ENCODE measurements at places on chromosomes 6 and 20.
A peak's percentile ranks its signal among the peaks of the same experiment; 100 is the strongest.

GRCh38 chr6:26286168-26286877 is 78.7 kb upstream of the BTN3A2 start:
- DNase-seq: peak; percentile 74

DNA sequence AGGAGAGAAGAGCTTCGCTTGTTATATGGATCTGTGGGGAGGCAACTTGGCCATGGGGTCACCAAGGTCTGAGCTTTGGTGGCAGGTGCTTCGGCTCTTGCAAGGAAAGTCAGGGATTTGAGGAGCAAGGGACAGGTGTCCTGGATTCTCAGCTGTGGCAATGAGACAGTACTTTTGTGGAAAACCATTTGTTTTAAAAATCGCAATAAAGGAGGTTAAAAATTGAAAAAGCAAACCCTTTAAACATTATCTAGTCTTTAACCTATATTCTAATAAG is 64.3 kb downstream of the NOL4L start:
- DNase-seq: no peak

GRCh38 chr6:140011537-140011936 is 637.1 kb upstream of the CITED2 start:
- DNase-seq: no peak

DNA sequence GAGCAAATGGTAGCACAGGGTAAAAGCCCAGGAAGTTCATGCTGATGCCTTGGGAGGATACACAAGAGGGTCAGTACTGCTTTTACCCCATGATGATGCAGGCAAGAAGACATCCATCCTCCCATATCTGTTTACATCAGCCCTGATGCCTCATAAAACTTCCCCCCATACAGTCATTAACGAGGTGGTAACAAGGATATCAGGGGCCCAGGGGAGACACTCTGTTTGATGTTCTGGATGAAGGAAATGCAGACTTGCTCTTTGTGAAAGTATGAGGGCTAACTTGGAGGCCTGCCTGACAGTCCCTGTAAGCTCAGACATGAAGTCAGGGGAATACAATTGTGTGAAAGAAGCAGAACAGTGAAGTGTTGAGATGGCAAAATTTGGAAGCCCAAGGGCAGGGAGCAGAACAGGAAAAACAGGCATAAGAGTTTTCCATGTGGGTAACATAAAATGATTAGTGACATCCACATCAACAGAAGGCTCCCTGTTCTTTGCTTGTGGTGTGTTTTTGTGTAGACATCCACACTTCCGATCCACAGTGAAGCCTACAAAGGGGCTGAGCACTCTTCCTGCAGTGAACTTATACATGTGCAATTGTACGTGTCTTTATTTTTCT is 813.4 kb downstream of the MAFB start:
- no peak for DNase-seq

- no peak for DNase-seq
Measured at GRCh38 chr6:108247965-108248536, 12.8 kb downstream of the SNX3 start.

DNA sequence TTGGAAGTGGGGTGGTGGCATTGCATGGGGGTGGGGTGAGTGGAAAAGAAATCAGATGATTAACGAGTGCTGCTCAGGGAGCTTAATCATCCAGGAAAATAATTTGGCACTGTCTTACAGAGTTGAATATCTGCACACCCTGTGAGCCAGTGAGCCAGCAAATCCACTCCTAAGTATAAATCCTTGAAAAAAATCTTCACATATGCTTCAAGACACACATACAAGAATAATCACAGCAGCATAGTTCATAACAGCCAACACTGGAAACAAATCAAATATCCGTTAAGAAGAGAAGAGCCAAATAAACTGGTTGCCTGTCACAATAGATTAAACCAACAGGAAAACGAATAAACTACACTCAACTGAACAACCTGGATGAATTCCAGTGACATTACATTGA is 62.8 kb downstream of the SAMD3 start:
- DNase-seq: no peak

- no peak for DNase-seq
Measured at GRCh38 chr20:60268491-60268890, 310.3 kb downstream of the CDH26 start.

DNA sequence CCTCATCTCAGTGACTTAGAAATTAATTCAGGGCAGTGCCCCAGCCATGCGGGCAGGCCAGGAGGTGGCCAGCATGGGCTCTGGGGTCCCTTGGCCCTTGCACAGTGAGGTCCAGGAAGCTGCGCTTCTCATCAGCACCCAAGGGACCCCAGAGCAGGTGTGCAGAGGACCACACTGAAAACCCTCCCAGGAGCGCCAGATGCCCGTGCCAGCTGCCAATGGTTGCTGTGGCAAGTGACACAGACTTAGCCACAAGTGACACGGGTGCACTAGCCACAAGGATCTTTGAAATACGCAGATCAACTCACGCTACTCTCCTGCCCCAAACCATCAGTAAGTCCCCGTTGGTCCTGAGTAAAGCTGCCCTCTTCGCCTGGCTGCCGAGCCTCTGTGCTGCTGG is 88.1 kb downstream of the ERMARD start:
- DNase-seq: no peak

- no peak for DNase-seq
Measured at GRCh38 chr6:140062043-140063020, 687.9 kb upstream of the CITED2 start.

DNA sequence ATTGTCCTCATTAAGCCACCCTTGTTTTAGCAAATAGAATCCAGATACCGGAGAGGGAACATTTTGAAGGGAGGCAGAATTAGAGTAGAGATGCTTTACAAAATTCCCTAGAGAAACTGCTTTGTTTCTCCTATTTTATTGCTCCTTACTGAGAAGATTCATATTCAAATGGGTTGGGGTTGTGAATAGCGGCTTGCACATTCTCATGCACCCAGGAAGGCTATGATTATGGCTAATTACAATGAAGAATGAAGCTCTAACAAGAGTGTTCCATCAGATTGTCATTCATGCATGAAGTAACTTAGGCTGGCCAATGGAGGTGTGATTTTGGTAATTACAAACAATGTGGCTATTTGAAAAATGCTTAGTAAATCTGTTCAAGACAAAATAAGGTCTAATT is 129.6 kb downstream of the PACRG start:
- no peak for DNase-seq

DNA sequence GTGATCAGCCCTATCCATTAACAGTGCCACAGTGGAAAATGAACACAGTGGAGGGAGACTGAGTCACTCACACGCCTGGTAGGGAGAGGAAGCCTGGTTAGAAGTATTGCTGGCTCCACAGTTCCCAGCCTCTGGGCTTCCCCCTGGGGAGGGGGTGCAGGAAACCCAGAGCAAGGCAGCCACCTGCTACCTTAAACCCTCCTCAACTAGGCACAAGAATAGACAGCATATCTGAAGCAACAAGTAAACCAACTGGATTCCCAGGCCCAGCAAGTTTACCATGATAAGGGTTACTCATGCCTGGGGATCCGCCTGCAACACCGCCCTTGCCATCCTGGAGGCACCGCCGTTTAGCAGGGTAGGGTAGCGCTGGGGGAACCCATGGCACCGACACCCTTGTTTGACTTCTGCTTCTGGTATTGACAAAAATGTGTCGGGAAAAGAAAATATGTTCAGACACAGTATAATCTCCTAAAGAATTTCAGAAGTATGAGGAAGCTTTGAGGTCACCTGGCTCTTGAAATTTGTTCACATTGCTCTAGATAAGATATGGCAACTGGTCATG is 38.3 kb downstream of the SLC22A23 start:
- no peak for DNase-seq
